ENCODE measurements at places on chromosomes 7 and 10.

GRCh38 chr7:17947620-17948019, 7.3 kb upstream of the SNX13 start:
- DNase-seq = no peak

DNA sequence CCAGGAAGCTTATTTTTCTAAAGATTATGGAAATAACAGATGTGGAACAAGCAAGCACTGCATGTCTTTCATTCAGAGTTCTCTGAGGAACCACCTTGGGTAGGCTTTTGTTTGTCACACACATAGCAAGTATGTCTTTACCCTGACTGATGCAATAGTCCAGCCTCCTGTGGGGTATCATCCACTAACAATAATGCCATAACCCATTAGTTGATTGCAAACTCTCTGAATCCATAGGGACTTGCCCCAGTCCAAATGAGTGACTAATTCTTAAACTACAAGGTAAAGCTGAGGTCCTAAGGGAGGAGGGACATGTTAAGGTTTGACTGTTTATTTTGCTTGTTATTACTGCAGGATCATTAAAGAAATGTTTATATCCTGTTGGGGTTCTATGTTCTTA, 151.4 kb upstream of the PRPS1L1 start:
- no peak for DNase-seq

GRCh38 chr7:76292213-76292573, 10.3 kb upstream of the HSPB1 start:
- DNase-seq = no peak

DNA sequence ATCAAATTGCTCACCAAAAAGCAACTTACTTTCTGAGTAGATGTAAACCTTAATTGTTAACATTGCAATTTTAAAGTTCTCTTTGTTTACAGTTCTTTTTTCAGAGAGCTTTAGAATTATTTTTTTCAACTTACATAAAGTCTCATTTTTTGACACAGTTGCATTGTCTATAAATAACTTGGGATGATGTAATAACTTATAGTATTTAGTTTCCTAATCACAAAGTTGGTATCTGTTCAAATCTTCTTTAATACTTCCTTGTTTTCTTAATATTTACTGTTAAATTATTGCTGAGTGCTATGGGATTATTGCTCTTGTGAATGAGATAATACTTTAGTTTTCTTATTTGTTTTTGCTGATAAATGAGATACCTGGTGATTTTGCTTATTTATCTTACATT, 18.9 kb upstream of the SUV39H2 start:
- DNase-seq = no peak

DNA sequence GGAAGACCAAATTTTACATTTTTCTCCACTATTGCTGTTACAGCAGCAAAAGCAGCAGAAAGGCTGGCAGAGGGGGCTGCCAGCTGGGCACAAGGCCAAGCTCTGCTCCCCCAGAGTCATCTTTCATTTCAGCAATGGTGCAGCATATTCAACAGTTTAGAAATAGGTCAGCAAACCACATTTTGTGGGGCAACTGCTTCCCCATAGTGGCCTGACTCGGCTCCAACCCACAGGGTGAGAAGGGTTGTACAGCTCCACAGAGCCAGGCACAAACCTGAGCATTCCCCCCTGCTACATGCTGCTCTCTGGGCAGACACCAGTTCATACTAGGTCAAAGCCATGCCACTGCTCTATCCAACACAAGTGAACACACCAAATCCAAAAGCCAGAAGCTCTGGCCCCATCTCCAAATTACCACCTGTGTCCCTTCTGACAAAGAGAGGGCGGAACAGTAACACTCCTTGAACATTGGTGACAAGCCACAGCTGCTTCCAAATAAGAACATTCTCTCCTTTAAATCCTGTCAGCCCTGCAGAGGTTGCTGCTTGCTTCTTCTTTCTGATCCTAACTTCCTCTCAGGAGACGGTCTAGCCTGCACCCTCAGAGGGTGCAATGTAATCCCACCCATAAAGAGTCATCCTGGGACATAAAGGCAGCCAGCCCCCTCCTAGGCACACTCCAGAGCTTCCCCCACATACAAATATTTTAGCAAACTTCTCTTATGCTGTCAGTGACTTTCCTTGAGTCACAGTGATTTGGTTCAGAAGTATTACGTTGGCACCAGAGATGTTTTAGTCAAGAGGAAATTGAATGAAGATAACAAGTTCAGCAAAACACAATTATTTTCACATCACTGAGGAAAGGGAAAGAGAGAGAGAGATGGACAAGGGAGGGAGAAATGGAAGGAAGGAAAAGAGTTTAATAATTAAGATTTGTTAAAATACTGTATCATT, 39.0 kb upstream of the SLIT1 start:
- DNase-seq = no peak

GRCh38 chr7:114133717-114134116, 214.9 kb upstream of the PPP1R3A start:
- DNase-seq = no peak

DNA sequence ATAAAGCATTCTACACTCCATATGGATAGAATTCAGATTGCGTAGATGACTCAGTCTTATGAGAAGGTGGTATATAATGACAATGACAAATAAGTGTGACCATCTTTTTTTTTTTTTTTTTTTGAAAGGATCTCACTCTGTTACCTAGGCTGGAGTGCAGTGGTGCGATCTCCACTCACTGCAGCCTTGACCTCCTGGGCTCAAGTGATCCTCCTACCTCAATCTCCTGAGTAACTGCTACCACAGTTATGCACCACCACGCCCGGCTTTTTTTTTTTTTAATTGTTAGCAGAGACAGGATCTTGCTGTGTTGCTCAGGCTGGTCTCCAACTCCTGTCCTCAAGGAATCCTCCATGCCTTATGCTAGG, 43.2 kb upstream of the NRP1 start:
- DNase-seq = peak; percentile 36

- DNase-seq = no peak
Observed at GRCh38 chr7:107867858-107868466, 23.0 kb upstream of the DLD start.

DNA sequence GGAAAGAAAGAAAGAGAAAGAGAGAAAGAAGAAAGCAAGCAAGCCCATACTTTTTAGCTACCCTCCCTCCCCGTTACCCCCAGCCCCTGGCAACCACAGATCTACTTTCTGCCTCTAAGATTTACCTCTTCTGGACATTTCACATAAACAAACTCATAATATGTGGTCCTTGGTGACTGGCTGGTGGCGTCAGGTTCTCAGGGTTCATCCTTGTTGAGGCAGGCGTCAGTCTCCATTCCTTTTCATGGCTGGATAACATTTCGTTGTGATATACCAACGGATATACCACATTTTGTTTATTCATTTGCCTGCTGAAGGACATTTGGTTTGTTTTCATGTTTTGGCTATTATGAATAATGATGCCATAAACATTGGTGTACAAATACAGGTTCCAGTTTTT, 30.5 kb downstream of the CDH23 start:
- no peak for DNase-seq

GRCh38 chr7:82105463-82105862, 335.6 kb upstream of the HGF start:
- no peak for DNase-seq

DNA sequence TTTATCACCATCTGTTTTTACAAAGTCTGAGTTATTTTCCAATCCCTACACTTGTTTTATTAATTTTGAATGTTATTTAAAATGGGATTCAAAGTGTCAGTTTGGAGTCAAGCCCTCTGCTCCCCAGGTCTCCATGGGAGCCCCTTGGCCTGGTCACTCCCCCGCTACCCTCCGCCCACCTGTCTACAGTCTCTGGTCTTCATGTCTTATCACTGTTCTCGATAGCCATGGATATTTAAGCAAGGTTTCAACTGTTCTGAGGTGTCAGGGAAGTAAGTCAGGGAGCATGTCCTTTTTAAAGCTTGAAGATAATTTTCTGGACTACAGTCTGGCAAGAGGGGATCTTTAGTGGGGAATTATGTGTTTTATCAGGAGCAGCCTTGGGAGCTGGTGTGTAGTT, 19.1 kb upstream of the HPS1 start:
- DNase-seq = no peak

GRCh38 chr7:31890766-31891165, 179.4 kb downstream of the PDE1C start:
- DNase-seq = no peak

- no peak for DNase-seq
Observed at GRCh38 chr10:79438699-79439085, 6.7 kb downstream of the ZCCHC24 start.

DNA sequence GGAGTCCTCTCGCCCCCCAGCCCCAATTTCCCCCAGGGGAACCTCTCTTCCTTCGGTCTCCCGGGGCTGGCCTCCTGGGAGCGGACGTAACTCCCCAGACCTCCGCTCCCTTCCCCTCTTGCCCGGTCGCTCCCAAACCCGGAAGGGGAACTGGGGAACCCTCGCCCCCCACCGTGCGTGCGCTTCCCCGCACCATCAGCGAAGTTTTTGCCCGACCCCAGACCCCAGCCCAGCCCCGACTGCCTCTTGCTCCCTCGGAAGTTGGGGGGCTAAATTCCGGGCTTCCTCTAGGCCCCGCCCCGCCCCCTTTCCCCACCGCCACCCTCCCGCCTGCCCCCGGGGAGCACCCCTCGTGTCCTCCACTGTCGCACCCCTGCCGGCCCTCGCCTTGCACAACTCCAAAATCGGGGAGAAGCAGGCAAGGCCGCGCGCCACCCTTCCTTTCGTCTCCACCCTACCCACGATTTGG, 436 bp downstream of the GNB2 start:
- DNase-seq = no peak

GRCh38 chr10:6649903-6650302, 69.8 kb upstream of the PRKCQ start:
- no peak for DNase-seq

- no peak for DNase-seq
Observed at GRCh38 chr10:44017483-44018145, 367.3 kb downstream of the CXCL12 start.

DNA sequence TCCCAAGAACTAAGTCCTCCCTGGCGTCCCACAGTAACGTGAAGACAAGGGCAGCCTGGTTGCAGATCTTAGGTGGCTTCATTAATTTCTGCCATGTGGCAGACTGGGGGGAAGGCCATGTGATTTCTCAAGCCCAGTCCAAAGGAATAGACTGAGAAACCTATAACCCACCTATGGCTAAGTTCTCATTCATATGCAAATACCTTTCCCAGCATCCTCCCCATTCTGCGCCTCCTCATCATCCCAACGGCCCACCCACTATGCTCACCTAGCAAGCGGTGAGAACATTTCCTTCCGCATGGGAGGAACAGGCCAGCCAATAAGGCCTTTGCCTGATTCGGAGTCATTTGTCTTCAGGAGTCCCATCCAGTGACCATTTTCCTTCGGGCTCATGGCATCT, 8.2 kb upstream of the CLEC2L start:
- DNase-seq = no peak

GRCh38 chr10:45433716-45434469, 59.9 kb downstream of the ALOX5 start:
- DNase-seq = no peak

DNA sequence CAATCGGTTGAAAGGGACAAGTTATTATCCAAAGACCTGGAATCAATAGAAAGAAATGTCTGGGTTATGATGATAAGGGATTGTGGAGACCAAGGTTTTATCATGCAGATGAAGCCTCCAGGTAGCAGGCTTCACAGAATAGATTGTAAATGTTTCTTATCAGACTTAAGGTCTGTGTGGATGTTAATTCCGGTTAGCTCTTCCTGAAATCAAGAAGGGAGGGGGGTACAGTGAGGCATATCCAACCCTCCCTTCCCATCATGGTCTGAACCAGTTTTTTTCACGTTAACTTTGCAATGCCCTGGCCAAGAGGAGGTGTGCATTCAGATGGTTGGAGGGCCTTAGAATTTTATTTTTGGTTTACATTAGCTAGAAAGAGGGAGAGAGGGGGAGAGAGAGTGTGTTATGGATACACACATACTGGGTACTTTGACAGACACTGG, 9.8 kb upstream of the LRRC61 start:
- DNase-seq = no peak

DNA sequence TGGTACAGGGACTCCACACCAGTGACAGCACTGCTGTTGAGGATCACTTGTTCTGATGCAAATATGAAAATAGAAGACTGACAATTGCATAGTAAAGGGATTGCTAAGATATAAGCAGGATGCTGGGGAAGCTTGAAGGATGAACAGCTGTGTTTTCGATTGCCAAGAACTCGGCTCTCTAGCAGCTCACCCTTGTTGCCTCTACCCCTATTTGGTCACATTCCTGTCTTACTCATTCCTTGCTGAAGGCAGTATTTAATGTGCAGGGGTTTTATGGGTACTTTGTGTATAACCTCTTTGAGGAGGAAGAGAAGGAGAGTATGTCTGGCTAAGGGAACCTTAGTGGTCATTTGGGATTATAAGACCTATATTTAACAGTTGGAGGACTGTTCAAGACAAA, 218.8 kb downstream of the AUTS2 start:
- no peak for DNase-seq
